GM13977 (cell line): ENCODE measurements at places on chromosomes 11 and 22.

- DNase-seq = no peak
Measured at GRCh38 chr11:126791446-126791845, 209.1 kb downstream of the KIRREL3 start.

- DNase-seq = peak; percentile 72
Measured at GRCh38 chr22:42931421-42932196, 74.5 kb upstream of the ARFGAP3 start.

DNA sequence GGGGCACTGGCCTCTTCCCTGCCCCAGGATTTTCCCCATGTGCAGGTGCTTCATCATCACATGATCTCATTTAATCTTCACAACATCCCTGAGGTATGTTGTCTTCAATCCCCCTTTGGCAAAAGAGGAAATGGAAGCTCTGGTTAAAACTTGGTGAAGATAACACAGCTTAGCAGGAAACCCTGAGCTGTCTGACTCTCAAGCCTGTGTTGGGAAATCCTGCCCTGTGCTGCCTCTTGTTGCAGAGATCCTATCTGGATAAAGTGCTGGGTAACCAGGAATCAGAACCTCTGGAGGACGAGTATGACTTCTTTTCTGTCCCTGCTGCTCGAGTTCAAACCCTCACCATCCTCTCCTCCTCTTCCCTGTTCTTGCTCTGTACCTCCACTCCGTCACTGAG is 13.1 kb upstream of the E2F8 start:
- no peak for DNase-seq

DNA sequence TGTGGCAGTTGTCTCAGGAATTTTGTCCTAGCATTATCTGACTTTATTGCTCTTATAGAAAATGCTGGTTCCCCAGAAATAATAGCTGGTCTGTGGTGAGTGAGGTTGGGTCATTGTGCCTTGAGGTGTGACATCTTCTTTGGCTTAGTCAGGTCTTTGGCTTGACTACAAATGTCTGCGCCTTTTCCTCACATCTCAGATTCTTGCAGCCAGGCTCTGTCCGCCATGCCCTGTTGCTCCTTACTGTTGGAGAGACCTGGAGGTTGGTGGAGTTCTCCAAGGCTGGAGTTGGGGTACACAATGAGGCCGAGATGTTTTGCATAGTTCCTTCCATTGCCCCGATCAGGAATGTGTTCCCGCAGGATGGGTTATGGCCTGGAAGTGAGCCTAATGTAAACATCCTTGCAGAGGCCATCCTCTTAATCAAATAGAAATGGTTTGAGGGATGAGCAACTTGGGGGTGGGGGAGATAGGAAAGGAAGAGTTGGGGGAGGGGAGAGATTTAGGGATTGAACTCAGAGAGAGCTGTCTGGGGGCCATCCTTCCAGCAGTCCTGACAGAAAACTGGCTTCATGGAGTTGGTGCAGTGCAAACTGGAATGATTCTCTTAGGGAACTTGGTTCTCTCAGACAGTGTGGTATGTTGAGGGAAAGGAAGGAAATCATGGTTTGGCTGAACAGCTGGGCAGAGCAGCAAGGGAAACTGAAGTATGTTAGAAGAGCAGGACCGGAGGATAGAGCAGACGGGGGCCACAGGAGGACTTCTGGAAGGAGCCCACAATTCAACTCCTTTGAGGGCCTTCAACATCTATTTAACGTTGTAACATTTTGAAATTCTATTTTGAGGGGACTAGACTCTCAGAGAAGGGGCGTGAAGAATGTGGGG is 49.9 kb downstream of the ZBTB16 start:
- no peak for DNase-seq

- DNase-seq = no peak
Measured at GRCh38 chr22:17954200-17954859, 70.0 kb downstream of the MICAL3 start.

DNA sequence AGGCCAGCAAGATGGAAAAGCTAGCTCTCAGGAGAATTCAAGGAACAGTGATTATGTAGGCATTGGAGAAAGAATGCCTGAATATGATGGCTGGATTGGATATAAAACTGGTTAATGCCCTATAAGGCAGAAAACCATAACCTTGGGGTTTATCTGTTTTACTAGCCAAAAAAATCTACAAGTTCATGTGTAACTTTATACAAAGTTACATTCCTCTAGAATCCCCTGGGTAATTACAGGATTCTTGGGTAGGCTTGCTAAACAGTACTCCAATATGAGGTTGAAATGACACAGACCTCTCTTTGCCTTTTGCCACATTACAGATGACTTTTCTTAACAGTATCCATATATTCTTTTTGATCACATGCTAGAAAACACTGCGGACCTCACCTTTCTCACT is 26.0 kb downstream of the TSPAN18 start:
- no peak for DNase-seq

DNA sequence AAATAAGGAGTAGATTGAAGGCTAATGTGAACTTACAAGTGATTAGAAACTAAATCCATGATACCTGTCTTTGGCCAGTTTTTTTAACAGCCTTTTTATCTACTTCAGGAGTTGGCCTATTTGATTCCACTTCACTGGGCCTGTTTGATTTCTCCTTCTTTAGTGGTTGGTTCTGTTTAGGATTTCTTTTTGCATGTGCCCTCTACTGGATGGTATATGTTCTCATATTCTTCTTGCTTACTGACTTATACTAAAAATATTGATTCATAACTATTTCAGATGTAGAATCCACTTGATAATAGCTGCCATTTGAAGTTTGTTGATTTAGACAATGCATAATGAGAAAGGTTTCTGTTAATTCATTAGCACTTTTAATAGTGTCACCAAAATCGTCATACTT is 53.9 kb downstream of the USP47 start:
- no peak for DNase-seq

GRCh38 chr22:26756675-26757293 is 99.4 kb downstream of the MIAT start:
- DNase-seq = peak; percentile 85

DNA sequence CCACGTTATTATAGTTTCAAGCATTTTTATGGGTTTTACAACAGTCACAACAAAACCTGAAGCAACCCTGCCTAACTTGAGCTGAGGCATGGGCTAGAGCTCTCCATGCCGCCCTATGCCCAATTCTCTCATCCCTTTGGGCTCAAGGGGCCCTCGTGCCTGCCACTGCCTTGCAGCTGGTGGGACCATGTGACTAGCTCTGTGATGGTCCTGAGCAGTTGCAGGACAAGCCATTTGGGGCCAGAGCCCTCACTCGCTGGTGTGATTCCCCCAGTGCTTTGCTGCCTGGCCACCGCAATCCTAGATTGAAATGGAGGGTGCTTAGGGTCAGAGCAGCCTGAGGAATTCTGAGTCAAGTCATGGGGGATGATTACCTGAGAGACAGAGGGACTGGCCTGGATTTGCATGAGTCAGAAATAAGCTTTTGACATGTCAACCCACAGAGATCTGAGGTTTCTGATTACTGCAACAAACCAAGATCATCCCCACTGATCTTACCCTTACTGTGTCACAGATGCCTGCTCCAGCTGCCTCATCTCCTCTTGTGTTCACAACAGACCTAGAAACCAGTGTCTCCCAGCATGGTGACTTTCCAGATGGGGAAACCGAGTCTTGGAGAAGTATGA is 323.7 kb downstream of the BRD1 start:
- DNase-seq = peak; percentile 62

- DNase-seq = no peak
Measured at GRCh38 chr11:116055064-116055463, 550.8 kb upstream of the CADM1 start.

DNA sequence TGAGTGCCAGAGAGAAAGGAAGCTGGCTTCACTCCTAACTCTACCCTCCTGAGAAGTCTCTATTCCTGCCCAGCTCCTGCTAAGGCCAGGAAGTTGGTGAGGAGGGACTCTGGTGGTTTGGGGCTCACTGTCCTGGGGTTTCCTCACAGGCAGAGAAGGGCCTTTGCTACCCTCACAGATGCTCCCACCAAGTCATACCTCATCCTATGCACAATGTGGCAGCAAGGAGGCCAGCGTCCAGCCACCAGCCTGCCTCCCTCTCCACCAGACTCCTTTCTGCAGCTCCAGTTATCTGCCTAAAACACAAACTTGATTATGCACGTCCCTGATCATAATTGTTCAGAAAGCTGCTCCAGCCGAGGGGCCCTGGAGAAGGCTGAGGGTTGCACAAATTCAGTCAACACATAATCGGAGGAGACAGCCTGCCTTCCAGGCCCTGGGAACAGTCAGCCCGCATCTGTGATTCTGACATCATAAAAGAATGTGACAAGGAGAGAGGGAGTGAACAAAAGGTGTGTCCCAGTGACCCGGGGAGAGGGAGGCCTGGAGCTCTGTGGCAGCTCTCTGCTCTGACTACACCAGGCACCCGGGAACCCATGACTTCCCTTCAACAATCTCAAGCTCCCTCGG is 28.8 kb downstream of the DKK3 start:
- no peak for DNase-seq

- DNase-seq = no peak
Measured at GRCh38 chr22:37284126-37284804, 2.0 kb downstream of the CYTH4 start.

GRCh38 chr11:24560324-24560723 is 63.5 kb downstream of the LUZP2 start:
- DNase-seq = no peak

DNA sequence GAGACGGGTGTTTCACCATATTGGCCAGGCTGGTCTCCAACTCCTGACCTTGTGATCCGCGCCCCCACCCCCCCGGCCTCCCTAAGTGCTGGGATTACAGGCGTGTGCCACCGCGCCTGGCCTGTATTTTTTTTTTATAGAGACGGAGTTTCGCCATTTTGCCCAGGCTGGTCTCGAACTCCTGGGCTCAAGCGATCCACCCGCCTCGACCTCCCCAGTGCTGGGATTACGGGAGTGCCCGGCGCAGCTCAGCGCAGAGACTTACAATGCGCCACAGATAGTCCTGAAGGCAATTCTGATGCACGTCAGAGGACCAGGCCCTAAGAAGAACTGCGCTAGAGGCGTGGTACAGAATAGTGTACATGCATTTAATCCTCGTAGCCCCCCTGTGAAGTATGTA is 587 bp upstream of the VPS51 start:
- DNase-seq = no peak

GRCh38 chr11:103903621-103904323 is 132.7 kb upstream of the DDI1 start:
- DNase-seq = no peak

DNA sequence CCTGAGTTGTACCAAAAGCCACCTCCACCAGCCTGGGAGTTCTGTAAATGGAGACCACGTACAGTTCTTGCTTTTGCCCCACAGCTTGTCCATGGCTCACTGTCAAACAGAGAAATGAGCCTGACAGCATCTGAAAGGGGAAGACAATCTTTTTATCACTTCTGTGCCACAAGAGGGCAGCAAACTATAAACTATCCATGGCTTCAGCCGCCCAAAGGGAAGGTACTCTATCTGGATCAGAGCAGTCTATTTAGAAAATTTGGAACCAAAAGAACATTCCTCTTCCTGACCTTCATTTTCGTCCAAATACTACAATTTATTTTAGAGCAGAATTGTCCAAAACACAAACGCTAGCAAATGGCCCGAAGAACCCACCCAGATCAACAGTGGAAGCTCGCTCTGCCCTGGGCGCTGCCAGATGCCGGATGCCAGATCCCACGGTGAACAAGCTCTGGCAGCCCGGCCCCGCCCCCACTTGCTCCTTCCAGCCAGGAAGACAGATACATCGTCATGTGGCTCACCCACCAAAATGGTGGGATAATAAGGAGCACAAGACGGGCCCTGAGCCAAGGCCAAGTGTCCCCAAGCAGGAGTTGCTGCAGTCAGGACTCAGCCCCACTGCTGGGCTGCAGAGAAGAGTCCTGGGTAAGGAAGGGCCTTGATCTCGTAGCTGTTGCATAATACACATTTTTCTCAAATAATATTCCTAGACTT is 23.9 kb upstream of the SCGB1A1 start:
- peak; percentile 83 for DNase-seq

DNA sequence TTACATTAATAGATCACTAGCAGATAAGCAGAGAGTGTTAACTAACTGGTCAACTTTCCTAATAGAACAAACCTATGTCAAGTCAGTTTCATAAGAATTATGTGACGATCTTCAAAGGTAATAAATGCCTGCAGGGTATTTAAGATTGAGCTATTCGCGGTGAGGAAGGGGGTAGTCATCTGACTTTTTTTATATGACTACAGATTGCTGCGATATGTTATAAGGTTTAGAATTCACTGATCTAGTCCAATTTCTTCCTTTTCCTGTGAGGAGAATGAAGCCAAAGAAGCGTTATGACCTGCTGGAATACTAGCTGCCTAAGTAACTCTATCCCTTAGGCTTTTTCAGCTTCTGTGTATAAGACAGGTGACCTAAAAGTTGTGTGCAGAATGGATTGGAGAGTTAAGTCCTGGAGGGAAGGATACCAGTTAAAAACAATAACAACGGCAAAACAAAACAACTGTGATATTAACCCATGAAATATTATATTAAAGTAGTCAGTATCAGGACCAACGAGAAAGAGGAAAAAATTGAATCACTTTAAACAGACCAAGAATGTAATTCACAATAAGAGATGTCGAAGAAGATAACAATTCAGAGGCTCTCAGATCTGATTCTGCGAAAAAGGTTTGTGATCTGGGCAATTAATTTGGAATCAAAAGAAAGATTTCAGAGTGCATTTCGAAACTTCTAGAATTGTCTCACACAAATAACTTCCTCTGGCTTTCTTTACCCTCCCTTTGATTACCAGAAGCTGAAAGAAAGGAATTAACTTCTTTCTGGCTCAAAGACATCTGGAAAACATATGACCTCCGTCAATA is 630 bp downstream of the CASP4 start:
- no peak for DNase-seq

DNA sequence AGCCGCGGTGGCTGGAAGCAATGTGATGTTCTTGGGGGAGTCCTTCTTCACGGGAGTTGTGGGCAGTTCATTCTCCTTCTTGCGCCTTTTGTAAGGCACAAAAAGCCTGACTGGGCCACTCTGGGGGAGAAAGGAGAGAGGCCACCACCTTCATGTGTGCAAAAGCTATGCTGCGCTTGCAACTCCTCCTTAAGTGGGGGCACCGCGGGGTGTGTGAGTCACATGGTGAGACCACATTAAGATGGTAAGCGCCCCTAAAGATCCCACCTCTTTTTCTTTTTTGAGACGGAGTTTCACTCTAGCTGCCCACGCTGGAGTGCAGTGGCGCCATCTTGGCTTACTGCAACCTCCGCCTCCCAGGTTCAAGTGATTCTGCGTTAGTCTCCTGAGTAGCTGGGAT is 14.1 kb downstream of the DEAF1 start:
- DNase-seq = no peak

DNA sequence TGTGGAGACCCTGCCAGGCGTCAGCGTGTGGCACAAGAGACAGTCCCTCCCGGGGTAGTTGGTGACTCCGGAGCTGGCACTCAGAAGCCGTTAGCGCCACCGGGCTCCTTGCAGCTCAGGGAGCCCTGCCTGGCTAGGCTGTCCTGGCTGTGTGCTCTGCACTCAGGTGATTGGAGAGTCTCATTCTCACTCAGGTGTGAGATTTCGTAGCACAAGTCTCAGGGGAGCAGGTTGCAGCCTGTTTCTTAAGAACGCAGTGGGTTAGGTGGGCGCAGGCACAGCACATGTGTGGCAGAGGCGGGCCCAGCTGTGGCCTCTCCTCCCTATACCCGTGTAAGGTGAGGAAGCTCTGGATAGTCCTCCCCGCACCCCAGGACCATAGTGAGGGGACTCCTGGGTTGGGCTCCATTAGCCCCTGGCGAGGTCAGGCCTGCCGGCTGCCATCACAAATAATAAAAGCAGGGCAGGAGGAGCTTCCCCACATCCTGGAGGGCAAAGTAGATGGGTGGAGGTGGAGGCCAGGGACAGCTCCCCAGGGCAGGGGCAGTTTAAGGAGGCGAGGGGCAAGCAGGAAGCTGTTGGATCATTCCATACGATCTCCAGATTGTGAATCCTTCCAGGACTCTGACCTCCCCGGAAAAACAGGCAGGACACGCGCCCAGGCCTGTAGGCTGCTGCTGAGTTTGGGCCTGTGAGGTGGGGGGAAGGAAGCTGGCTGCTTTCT is 39.4 kb downstream of the SBF1 start:
- DNase-seq = no peak
